Uterus (tissue), 4 donors: ENCODE measurements at places on chromosomes 3 and 15. TPM values are rescaled to one million over a fixed set of nuclear protein-coding genes. Genes with fewer than 3 reads are reported as not detected.

DNA sequence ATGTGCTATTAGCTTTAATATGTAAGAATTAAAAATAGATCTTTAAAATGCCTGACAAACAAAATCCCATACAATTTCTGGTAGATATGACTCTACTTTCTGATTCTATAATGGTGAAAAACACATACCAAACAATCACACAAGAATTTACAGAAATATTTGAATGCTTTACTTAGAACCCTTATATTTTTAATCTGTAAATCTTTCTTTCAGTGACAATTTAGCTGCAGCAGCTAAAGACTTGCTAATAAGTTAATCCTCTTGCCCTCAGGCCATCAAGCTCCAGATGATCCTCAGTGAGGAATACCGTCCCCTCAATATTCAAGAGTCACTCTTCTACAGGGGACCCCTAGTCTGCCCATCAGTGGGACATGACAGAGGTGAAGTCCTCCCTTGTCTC is 55.6 kb downstream of the C3orf80 start:
- H3K4me1 ChIP-seq = no peaks in the 10 kb centered on the region
- DNase-seq = no peak
- no peak overlapping the region for H3K4me3 ChIP-seq
- H3K27me3 ChIP-seq = no peaks in the 10 kb centered on the region
- H3K27ac ChIP-seq = no peak overlapping the region
- H3K36me3 ChIP-seq = no peaks in the 10 kb centered on the region

DNA sequence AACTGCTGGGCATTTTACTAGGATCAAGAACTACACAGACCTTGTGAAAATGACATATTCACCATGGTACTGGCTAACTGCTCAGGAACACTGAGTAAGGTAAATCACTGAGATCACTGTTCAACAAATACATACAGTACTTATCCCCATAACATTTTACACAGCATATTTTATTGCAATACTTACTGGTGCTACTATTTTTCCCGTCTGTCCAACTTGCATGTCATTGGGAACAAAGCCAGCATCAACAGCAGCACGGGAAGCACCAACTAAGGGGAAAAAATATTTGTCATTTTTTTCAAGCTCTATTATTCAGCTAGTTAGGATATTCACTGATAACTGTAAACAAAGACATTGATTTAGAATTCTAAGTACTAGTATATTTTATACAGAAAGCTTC is 37.0 kb downstream of the ETFA start:
- no peaks in the 10 kb centered on the region for H3K36me3 ChIP-seq
- H3K27me3 ChIP-seq = no peaks in the 10 kb centered on the region
- no peaks in the 10 kb centered on the region for H3K4me1 ChIP-seq
- no peak overlapping the region for H3K27ac ChIP-seq
- DNase-seq = no peak
- H3K4me3 ChIP-seq = no peak overlapping the region

Gene BSN
- 0.95 TPM for total RNA-seq

Gene PP2D1
- not detected for total RNA-seq
